CD8-positive, alpha-beta T cell (primary cell): ENCODE measurements at places on chromosomes 11 and 22.

- DNase-seq: no peak
These were observed 32.7 kb downstream of the C11orf91 start for GRCh38 chr11:33667819-33668467.

DNA sequence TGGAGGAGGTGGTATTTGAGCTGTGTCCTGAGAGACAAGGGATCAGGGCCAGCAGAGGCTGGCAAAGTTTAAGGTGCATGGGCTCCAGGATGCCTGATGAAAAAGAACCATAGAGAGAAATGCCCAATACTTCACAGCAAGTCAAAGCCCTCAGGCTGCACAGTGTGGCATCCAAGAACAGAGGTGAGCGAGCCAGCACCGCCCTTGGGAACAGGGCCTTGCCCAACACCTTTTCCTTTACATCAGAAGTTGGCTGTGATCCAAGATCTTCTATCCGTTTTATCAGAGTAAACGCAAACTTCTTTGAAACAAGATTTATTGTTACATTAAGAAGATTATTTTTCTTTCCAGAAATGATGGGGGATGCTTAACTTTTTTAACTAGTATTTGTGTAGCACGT is 1.4 kb downstream of the B3GNT6 start:
- DNase-seq: no peak

GRCh38 chr11:849951-850774 is 7.5 kb downstream of the TSPAN4 start:
- DNase-seq: no peak

- DNase-seq: no peak
These were observed 27.4 kb upstream of the CXCR5 start for GRCh38 chr11:118856314-118856713.

DNA sequence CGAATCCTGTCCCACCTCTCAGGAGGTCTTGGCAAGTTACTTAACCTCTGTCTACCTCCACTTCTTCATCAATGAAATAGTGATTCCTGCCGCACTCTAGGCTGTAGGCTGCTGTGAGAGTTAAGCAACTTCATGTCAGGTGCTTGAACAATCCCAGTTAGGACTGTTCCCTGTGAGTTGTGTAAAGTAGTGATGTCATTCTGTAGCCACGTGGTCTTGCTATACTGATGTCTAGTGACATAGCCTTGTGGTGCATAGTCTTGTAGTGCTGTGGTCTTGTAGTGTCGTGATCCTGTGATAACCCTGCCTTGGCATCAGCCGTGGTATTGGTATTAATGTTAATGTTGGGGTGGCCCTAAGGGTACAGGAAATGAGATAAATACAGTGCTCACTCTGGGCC is 30.3 kb upstream of the PRR5 start:
- DNase-seq: no peak

DNA sequence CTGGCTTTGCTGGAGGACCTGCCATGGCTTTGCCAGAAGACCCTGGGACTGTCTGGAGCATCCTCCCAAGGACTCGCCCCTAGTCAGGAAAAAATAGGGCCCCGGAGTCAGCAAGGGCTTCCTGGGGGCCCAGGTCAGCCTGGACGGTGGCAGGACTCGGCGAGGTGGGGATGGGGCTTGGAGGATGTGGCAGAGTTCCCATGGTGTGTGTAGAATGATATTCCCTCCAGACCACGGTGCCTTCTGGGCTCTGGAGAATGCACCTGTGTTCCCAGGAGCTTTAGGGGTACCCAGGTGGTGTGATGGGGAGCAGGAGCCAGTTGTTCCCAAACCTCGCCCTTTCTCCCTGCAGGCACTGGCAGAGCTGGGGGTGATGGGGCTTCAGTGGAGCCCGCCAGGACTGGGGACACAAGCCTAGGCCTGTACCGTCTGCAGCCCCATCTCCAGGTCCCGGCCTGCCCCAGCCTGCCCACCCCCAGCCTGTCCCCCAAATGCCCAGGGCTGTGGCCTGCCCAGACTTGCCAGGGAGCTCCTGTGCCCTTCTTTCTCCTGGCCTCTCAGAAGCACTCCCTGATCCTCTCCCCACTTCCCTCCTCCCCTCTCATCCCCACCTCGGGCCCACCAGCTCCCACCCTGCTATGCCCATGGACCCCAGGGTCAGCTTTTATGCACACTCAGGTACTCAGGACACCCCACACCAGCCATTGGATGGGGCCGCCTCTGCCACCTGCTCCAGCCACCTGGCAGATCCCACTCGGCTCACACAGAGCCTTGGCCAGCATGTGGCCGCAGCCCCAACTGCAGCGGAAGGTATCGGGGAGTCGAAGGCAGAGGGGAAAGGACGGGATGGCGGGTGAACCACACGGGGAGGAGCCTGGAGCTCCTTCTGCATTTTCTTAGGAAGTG is 82.1 kb downstream of the CDKN1C start:
- DNase-seq: no peak

- peak; percentile 56 for DNase-seq
These were observed 23.6 kb downstream of the ALX4 start for GRCh38 chr11:44286268-44286880.

DNA sequence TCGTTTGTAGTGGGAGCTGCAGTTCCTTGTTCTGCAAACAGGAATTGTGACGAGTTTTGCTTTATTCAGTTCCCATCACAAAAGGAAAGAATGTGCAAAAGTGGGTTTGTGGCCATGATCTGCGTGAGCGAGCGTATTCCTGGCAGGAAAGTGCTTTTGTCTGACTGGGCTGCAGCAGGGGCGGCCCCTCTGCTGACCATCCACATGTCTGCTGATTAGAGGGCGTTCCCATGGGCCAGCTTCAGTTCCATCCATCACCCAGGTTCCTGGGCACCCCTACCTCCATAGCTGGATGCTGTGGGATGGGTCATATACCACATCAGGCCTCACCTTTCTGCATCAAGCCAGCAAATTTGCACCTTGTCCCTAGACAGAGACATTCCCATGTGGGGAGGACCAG is 28.9 kb upstream of the GAL start:
- no peak for DNase-seq

- no peak for DNase-seq
These were observed 65.3 kb downstream of the WNT11 start for GRCh38 chr11:76140912-76141574.

DNA sequence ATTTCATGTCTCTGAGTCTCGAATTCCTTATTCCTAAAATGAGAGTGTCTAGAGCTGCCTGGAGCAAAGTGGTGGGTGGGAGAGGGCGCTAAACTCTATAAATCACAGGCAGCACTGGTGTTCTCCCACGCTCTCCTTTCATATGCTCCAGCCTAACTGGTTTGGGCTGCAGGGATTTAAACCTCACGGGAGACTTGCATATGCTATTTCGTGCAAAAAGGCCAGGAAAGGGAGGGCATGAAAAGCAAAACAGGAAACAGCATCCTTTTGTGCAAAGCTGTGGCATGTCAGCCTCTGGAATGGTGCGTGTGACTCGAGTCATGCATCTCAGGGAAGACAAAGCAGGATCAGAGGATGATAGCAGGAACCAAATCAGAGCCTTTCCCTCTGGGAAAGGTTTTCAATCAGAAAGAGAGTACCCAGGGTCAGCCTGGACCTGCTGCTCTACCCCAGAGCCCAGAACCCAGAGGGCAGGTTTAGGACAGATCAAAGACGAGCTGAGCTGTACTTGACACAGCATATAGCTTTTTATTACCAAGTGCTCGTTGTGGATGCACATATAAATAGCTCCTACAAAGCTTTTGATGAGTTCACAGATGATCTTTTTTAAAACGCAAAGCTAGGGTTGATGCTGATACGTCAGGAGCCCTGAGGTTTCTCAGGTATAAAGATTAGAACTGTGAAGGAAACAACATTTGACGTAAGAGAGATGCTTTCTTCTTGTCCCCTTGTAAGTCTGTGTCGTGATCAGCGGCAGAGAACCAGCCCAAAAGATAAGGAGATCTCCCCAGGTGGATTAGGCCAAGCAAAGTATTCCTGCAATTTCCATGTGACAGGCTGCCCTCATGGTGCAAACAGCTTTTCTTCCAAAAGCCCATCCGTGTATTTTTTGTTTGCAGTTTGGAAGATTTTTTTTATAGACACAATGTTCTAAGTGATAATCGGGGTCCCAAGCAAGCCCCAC is 46.2 kb upstream of the YWHAH start:
- no peak for DNase-seq

GRCh38 chr22:49786976-49787706 is 40.5 kb downstream of the BRD1 start:
- no peak for DNase-seq

DNA sequence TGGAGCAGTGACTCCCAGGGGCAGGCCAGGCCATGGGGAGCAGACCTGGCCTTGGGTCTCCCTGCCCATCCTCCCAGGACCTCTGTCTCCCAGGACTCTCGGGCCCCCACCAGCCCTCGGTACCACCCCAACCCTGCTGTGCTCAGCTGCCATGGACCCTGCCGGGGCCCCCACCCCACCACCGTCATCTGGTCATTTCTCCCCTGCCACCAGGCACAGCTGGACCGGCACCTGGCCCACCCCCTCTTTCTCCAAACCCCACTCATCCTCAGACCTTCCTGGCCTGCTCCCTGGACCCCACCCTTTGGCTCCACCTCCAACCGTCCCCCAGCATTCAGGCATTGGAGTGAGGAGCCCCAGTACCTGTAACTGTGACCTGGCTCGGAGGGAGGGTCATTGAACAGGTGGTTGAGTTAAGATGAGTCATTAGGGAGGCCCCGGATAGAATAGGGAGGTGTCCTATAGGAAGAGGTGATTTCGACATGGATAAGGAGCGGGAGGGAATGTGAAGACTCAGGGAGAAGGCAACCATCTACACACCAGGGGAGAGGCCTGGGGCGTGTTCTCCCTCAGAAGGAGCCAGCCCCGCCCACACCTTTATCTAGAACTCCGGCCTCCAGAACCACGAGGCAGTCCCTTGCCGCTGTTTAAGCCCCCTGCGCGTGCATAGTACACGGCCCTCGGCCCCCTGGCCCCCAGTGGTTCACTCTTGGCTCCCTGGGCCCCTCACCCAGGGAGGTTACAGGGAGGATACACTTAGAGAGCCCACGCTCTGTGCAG is 1395.9 kb downstream of the BRD1 start:
- DNase-seq: no peak

- DNase-seq: no peak
These were observed 1.1 kb upstream of the PELI3 start for GRCh38 chr11:66465373-66466224.

DNA sequence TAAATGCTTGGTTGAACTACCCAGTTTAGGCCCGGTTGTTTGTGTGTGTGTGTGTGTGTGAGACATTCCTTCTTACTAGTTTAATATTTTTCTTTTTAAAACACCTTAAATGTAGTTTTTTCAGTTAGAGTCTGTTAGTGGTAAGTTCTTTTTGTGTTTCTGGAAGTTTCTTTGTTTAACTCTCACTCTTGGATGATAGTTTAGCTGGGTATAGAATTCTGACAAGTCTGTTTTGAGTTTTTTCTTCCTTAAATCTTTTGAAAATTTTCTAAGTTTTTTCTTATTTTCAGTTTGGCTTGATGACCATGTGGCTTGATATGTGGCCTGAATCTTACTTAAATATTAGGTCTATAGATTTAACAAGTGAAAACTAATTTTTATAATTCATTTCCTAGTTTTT is 60.1 kb downstream of the PDE3B start:
- no peak for DNase-seq

GRCh38 chr11:120929664-120930154 is 94.2 kb upstream of the TBCEL start:
- DNase-seq: no peak

DNA sequence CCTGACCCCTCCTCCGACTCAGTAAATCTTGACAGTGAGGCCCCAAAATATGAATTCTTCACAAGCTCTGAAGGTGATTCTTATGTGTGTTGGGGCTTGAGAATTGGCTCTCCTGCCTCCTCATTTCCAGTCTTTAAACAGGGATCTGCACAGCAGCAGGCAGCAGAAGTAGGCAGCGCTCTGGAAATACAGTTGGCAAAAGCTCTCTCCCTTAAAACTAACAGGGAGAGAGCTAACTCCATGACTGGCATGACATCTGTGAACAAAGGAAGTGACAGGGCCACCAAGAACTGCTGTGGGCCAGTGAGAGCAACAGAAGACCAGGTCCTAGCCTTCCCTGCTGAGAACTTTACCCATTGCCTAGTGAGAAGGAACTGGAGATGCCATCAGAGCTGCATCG is 70.1 kb downstream of the PANX1 start:
- no peak for DNase-seq

DNA sequence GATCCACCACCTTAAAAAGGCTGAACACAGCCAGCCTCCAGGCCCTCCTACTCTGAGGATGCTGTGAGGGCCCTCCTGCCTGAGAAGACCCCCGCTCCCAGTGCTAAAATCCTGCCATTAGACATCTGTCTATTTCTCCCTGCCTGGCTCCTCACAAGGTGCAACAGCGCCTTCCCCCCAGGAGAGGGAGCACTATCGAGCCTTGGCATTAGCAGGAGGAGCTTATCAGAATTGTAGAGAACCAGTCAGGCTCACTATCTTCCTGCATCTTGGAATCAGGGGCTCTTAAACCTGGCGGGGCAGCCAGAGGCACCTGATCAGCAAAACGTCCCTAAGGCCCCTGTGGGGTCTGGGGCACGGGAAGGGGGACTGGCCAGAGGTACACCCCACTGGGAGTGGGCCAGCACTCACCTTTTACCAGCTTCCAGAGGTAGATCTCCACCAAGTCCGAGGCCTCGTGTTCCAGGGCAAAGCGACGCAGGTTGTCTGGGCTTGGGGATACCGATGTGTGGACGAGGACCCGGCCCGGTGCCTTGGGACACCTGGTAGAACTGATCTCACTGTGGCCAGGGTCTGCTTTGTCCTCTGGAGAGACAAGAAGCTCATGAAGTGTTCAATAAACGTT is 28.7 kb downstream of the CHRDL2 start:
- peak; percentile 64 for DNase-seq

DNA sequence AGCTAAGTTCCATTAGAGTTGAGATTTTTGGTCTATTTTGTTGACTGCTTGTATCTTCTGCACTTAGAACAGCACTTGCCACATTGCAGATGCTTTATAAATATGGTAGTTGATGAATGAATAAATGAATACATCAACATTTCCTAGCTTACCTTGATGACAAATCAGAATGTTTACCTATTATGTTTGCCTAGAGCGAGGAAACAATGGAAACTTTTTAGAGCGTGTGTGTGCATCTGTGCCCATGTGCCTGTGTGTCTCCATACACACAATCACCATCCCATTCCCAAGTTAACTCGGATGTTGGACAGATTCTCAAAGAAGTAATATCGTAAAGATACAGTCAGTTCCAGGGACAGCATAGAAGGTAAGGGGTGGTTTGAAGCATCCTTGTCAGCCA is 139.1 kb downstream of the DBX1 start:
- no peak for DNase-seq

GRCh38 chr11:104668797-104669463 is 229.3 kb downstream of the CASP12 start:
- DNase-seq: no peak

DNA sequence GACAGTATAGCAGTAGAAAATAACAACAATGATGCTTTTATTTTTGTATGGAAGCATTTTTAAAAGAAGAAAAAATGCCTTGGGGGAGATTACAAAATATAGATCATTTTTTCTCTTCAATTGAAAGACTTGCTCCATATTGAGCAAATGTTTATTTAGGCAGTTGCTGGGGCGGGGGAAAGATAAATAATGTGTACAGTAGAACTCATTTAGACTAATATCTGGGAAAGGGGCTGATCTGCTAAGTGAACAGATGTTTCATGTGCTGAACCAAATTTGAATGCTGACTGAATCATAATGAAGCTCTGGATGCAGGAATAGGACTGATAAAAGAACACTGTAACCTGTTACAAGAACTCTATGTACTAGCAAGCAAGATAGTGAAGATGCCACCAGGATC is 457.1 kb upstream of the TENM4 start:
- DNase-seq: no peak

GRCh38 chr11:60933416-60934123 is 9.3 kb downstream of the TMEM132A start:
- DNase-seq: no peak

- DNase-seq: no peak
These were observed 58.4 kb upstream of the NUP50 start for GRCh38 chr22:45105281-45105702.

GRCh38 chr22:42282252-42282942 is 11.9 kb upstream of the TCF20 start:
- no peak for DNase-seq
